ENCODE measurements at places on chromosomes 6 and 20. TPM values are rescaled to one million over a fixed set of nuclear protein-coding genes. Genes with fewer than 3 reads are reported as not detected.

GRCh38 chr20:46089167-46089416, 670 bp downstream of the NCOA5 start:
- no peak for DNase-seq
- H3K27me3 ChIP-seq = no peaks in the 10 kb centered on the region
- H3K36me3 ChIP-seq = no peaks in the 10 kb centered on the region
- H3K4me1 ChIP-seq = peaks cover 24% of the 10 kb centered on the region

DNA sequence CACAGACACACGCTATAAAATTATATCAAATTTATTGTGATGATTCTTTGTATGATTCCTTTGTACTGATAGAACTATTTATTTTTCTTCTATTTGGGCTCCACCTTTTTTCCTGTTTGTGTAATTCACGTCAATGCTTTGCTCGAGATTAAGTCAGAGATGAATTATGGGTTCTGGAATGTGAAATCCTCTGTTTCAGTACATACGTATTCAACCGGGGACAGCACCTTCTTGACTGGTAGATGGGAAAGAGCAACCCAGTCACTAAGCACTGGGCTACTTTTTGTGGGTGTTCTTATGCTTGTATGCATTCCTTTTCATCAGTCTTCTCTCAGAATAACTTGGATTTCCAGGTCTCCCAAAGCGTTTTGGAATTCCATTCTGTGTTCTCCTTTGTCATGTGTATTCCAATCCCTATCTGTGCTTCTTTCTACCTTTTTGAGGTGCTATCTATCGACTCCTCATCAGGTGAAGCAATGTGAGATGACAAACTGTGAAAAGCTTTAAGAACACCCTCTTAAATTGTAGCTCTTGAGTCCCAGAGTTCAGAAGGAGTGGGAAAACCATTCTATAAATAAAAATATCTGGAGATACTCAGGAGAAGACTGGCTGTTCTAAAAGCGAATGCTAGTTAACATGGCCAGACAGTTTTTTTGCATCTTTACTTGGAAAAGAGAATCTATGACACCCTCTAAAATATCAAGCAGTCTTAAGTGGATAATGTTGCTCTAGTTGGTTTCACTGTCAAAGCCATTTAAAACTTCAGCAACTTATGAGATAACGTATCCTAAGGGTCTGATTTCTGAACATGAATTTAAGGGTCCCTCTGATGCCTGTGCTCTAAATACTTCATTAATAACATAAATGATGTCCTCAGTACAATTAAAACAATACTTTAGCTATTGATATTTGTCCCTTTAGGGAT, 197.7 kb upstream of the PREP start:
- H3K4me3 ChIP-seq = no peak overlapping the region
- no peak for DNase-seq
- H3K36me3 ChIP-seq = no peaks in the 10 kb centered on the region
- H3K4me1 ChIP-seq = no peaks in the 10 kb centered on the region

GRCh38 chr20:41078329-41078728, 49.7 kb downstream of the TOP1 start:
- DNase-seq = no peak
- H3K27me3 ChIP-seq = no peaks in the 10 kb centered on the region
- H3K27ac ChIP-seq = no peak overlapping the region
- H3K4me1 ChIP-seq = no peaks in the 10 kb centered on the region

DNA sequence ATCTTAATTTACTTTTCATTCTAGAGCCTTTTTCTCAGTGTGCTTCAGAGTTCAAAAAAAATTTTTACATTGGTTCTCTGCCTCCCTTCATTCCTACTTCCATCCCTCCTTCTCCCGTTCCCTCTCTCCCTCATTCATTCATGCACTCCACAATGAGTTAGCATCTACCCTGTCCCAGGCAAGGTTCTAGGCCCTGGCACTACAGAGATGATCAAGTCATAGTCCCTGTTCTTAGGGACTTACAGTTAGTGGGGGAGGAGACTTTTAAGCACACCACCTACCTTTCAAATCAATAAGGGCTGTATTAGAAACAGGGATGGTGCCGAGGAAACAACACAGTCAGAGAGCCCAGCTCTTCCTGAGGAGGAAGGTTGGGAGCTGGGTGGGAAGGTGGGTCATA, 40.3 kb downstream of the MAP3K5 start:
- no peaks in the 10 kb centered on the region for H3K4me1 ChIP-seq
- H3K36me3 ChIP-seq = no peaks in the 10 kb centered on the region
- no peak for DNase-seq

OPRM1 gene
- not detected for total RNA-seq
